ENCODE measurements at places on chromosomes 1 and 21.

DNA sequence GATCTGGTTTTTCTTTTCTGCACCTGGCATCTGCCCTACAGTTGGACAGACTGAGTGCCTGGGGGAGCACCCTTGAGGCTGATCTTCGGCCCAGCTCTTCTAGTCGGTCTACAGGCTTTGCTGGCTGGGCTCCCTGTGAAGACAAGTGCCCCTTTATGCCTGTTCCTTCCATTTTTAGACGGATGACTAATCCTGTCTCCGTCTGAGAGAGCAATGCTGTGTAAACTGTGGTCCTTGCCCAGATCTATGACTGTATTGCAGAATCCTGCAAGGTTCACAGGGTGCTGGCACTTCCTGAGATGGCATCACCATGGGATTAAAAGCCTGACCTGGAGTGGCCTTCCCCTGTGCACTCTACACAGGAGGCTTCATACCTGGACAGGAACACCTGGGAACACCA is 47.6 kb upstream of the SAMD13 start:
- no peak for DNase-seq

GRCh38 chr1:172431204-172431603 is 10.7 kb downstream of the C1orf105 start:
- DNase-seq = no peak

- DNase-seq = no peak
Observed at GRCh38 chr1:112666946-112667345, 7.5 kb upstream of the MOV10 start.

- no peak for DNase-seq
Observed at GRCh38 chr1:37892151-37893047, 33.0 kb upstream of the MTF1 start.

DNA sequence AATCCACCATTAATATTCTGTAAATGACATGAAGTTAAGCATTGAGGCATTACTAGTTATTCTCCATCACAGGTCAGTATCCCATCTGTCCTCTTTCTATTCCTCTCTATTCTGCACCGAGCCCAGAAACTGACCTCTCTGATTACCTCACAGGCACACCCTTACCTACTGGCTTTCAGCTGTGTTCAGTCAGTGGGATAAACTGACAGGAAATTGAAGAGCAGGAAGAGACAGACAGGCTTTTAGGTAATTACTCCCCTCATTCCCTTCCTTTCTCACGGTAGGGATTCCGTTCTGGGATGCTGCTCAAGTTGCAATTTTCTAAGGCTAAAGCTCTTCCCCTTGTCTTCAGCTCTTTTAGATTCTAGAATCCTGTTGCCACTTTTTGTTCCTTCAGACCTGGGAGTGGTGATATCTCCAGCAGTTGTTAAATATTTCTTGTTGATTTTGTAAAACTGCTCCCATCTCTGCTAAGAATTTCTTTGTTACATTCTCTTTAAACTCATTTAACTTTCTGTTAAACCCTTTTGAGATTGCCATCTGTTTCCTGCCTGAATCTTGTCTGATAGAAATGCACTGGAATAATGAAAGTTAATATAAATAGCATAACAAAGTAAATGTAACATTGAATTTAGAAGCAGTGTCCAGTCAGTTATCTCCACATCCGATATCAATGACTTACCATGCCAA is 1063.4 kb downstream of the PLA2G4A start:
- no peak for DNase-seq

- no peak for DNase-seq
Observed at GRCh38 chr1:224641030-224641429, 24.9 kb downstream of the CNIH3 start.

DNA sequence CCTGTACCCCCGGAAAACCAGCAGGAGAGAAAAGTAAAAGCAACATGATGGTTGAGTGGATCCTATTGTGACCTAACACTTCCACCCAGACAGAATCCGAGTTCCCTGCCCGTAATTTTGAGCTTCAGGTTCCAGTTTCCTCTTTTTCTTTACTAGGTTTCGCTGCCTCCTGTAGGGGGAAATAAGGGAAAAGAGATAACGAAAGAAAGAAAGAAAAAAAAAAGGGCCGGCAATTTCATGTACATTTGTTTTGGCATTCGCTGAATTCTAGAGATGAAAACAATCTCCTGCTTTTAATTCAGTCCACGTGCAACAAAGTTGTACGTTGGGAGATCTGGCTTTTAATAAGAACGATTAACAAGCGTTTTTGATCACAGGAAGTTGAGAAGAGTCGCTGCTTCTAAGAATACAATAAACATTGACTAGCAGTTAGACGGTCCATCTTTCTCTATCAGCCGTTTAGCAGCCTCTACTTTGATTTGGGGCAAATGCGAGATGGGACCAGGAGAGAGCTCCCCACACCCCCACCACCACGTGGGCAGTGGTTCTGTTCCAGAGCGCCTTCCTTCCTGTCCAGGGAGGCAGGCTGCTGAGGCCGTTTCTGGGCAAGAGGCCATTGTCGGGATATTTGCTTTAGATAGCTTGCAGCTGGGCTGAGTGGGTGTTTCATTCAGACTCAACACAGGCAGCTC is 155.9 kb upstream of the RUNX1 start:
- peak; percentile 68 for DNase-seq

DNA sequence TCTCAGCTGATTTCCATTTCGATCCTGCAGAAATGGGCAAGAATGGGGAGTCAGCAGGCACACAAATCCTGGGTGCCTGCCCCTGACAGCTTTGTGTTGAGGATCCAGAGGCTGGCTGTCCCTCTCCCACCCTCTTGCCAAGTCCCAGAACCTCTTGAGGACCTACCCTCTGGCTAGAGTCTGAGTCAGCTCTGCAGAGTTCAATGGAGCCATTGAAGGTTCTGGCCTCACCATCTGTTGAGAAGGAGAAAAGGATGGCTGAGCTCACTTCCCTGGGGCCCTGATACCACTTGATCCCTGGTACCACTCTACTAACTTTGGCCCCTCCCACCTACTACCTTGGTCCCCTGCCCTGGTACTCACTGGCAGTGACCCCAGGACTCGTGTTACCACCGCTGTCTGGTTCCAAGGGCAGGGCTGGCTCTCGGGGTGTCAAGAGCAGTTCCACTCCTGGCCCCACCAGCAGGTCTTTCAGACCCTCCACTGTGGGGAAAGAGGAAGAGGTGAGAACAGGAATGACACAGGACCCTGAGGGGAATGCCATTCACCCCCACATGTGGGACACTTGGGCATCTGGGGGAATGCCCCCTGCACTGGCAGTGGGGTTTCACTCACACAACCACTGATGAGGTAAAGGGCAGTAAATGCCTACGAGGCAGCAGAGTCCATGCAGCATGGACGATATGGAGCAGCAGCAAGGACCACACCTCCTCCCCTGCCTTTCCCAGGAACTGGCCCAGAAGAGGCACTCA is 10.5 kb downstream of the RXFP4 start:
- DNase-seq = no peak

DNA sequence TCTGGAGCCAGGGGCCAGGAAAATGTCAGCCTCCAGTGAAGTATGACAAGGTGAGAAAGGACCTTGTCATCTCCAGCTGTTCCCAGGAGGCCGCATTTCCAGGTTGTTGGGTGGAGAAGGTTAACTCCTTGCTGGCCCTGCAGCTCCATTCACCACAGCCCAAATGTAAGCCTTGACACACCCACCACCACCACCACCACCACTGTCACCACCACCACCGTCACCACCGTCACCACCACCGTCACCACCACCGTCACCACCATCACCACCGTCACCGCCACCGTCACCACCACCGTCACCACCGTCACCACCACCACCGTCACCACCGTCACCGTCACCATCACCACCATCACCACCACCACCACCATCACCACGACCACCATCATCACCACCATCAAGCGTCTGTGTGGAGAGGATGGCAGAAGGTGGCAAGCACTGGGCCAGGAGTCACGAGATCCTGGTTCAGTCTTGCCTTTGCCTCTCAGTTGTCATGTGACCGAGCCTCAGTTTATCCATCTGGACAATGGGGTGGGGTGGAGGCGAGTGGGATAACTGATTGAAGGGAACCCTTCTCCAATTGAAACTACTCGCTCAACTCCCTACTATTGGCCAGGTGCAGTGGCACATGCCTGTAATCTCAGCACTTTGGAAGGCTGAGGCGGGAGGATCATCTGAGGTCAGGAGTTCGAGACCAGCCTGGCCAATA is 21.2 kb upstream of the FAM131C start:
- DNase-seq = no peak

DNA sequence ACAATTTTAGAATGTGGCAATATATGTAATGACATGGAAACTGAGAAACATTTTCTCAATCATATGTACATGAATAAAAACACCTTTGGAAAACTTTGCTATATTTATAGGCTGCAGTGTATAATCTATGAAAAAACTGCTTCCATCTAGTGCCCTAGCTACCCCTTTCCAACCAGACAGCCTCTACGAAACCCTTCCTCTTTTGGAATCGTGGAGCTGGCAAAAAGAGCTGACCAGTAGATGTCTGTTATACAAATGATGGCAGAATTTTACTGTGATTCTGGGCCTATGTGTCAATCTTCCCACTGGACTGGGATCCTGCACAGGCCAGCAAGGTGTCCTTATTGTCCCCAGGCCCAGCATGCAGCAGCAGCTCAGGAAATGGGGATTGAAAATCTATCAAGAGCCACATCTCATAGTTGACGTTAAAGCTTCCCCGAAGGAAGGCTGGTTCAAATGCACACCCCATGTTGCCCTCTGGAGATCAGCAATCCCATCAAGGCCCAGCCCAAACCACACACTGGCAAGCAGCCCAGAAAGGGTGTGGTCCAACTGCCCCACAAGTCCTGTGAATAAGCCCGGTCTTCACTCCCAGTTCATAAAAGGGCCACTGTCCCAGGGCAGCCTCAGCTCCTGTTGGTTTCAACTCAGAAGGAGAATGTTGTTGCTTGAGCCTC is 8.8 kb upstream of the FAM20B start:
- DNase-seq = peak; percentile 30

- no peak for DNase-seq
Observed at GRCh38 chr1:175714350-175714749, 29.0 kb downstream of the TNR start.

GRCh38 chr1:241068359-241068758 is 288.6 kb downstream of the RGS7 start:
- no peak for DNase-seq

DNA sequence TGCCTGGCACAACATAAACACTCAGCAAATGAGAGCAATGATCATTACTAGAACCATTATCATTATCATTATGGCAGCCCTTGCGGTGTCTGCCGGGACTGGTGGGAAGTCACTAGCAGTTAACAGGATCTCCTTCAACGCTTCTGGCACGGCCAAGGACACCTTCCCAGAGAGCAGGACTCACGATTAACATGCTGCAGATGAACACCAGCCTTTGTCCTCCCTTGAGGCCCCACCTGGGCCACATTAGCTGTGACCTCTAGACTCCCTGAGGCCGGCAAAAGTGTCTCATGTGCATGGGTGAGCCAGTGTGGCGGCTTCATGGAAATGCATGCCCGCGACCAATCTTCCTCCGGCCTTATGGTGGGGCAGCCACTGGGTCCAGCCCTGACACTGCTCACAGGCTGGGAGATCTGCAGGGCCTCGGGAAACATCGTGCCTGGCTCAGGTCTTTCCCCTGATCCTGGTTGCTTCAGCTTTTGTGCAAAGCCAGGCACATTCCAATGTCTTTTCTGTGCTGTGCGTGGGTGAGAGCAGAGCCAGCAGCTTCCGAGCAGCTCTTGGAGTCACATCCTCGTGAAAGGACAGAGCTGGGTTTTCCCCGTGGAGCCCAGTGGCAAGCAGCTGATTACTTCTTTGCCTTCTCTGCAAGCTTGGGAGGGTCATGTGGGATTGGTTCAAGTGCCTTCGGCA is 107.3 kb downstream of the HMGB4 start:
- DNase-seq = no peak

- DNase-seq = no peak
Observed at GRCh38 chr1:162141281-162142054, 72.0 kb downstream of the NOS1AP start.

GRCh38 chr1:14576155-14576554 is 22.3 kb upstream of the KAZN start:
- DNase-seq = no peak

DNA sequence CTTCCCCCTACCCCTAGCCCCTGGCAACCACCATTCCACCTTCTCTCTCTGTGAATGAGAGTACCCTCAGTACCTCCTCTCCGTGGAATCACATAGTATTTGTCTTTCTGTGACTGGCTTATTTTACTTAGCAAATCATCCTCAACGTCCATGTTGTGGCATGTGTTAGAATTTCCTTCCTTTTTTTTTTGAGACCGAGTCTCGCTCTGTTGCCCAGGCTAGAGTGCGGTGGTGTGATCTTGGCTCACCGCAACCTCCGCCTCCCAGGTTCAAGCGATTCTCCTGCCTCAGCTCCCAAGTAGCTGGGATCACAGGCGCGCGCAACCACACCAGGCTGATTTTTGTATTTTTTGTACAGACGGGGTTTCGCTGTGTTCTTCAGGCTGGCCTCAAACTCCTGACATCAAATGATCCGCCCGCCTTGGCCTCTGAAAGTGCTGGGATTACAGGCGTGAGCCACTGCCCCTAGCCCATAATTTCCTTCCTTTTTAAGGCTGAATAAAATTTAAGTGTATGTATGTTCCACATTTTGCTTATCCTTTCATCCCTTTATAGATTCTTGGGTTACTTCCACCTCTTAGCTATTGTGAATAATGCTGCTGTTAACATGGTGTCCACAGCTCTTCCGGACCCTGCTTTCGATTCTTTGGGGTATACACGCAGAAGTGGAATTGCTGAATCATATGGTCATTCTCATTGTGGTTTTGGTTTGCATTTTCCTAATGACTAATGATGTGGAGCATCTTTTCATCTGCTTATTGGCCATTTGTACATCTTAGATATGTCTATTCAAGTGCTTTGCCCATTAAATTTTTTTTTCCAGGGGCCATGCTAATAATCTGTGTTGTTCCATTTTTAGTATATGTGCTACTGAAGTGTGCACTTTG is 32.3 kb downstream of the ERRFI1 start:
- no peak for DNase-seq

DNA sequence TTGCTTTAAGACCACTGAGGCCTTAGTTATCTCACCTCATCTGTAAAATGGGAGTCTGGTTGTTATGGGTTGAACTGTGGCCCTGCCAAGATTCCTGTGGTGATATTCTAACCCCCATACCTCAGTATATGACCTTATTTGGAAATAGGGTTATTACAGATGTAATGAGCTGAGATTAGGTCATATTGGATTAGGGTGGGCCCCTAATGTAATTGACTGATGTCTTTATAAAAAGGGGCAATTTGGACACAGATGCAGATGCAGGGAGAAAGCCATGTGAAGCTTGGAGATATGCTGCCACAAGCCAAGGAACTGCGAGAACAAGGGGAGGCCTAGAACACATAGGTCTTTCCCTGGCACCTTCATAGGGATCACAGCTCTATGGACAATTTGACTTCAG is 3.9 kb downstream of the C1orf87 start:
- no peak for DNase-seq

GRCh38 chr1:246004301-246004700 is 502.8 kb downstream of the SMYD3 start:
- DNase-seq = no peak

GRCh38 chr21:37704751-37705150 is 211.5 kb downstream of the KCNJ6 start:
- no peak for DNase-seq

- no peak for DNase-seq
Observed at GRCh38 chr1:172322219-172323061, 98.0 kb upstream of the C1orf105 start.
